ENCODE measurements at places on chromosomes 5 and 9.

DNA sequence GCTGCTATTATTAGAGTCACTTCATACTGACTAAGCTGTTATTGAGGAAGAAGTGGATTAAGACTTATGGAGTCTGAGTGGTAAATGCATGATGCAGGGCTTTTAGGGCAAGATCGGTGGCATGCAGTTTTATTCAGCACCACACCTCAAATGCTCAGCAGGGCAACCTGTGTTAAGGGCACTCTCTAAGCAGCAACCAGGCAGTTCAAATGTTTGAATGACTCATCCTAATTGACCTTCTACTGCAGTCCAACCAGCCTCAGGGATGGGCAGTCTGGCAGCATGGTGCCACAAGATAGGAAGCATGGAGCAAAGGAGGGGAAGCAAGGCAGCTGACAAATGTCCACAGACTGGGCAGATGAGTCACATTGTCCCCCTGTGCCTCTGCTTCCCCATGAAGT is 80.2 kb upstream of the MIER3 start:
- DNase-seq = peak; percentile 12

GRCh38 chr9:22210262-22210661 is 201.2 kb upstream of the CDKN2B start:
- no peak for DNase-seq

DNA sequence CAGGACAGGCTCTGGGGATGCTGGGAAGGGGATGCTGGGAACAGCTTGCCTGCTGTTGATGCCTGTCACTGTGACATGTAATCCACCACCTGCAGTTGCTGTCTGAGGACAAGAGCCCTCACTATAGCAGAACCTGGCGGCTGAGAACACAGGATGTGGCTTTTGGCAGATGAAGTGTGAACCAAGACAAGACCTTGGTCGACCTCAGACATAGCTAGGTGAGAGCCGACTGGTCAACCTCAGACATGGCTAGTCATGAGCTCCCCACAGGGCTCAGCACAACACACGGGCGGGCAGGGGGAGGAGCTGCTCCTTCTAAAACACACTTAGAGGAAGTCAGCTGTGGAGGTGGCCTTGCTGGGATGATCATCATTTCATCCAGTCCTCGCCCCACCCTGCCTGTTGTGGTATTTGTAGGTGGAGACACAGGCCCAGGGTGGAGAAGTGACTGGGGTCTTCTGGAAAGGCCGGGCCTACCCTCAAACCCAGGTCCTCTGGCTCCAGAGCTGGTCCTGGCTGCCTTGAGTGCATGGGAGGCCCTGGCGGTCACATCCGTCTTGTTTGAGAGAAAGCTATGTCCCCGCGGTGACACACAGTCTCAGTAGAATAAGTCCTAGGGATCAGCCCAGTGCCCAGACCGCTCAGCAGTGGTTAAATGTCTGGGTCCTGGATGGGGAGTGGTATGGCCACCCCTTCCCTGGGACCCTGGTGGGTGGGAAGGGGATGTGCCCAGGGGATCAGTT is 6.1 kb downstream of the SUSD3 start:
- DNase-seq = peak; percentile 98

DNA sequence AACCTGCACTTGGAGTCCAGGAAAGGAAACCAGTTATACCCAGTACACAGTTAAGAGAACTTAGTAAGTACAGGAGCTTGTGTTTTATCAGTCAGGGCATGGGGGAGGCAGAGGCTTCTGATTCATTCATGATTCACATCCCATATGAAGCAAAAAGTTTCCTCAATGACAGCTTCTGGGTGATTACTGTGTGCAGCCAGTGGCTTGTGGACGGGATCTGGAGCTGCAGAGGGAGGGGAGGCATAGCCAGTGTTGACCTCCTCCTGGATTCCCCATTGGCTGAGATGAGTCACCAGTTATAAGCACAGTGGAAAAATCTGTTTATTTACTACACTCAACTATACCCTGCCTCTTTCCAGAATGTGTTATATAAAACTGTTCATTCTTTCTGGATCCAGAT is 17.7 kb downstream of the IL31RA start:
- peak; percentile 94 for DNase-seq

DNA sequence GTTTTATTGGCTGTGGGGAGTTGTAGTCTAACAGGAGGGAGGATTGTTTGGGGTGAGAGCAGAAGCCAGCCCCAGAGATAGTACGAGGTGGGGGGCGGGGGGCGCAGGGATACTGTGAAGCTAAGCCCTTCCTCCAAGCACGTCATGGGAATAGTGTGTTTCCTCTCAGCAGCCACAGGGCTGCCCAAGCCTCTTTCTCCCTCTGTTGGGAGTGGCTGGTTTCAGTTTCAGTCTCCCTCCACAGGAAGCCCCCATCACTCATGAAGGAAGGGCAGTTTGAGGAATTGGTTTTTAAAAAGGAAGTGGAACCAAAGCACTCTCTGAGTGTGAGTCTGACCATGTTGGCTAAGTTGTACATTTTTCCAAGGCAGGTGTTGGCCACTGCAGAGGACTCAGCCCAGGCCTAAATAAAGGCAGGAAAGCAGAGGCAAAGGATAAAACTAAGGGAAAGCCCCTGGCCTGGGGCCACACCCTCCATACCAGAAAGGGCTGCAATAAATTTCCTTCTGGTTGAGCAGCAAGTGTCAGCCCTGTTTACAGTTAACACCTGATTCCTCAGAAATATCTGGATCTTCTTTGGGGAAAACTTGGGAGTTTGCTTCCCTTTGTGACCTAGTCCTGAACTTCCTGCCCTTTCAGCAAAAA is 3.2 kb downstream of the RAB24 start:
- peak; percentile 95 for DNase-seq

- peak; percentile 2 for DNase-seq
These were observed 25.3 kb upstream of the PPP1R2B start for GRCh38 chr5:156824800-156825199.

DNA sequence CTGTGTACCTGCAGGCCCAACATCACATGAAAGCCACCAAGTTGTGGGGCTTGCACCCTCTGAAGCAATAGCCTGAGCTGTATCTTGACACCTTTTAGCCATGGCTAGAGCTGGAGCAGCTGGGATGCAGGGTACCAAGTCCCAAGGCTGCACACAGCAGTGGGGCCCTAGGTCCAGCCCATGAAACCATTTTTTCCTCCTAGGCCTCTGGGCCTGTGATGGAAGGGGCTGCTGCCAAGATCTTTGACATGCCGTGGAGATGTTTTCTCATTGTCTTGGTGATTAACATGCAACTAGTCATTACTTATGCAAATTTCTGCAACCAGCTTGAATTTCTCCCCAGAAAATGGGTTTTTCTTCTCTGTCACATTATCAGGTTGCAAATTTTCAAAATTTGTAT is 387.2 kb upstream of the RIOK2 start:
- no peak for DNase-seq

Measured in NB4 (cell line).